SK-N-SH (cell line): ENCODE measurements at places on chromosomes 5 and 9.

DNA sequence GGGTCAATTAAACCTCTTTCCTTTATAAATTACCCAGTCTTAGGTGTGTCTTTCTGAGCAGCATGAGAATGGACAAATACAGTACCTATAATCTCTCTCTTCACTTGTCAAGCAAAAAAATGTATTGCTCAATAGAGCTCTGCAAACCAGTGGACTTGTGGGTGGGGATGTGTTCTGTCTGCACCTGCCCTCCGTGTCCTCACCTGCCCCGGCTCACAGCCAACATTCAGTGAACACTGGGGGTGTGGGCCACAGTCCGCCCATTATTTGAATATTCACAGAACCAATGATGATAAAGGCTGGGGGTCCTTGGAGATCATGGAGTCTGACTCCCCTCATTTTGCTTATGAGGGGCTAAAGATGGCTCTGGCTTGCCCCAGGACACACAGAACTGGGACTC is 36.9 kb upstream of the MED27 start:
- DNase-seq, result no peak

DNA sequence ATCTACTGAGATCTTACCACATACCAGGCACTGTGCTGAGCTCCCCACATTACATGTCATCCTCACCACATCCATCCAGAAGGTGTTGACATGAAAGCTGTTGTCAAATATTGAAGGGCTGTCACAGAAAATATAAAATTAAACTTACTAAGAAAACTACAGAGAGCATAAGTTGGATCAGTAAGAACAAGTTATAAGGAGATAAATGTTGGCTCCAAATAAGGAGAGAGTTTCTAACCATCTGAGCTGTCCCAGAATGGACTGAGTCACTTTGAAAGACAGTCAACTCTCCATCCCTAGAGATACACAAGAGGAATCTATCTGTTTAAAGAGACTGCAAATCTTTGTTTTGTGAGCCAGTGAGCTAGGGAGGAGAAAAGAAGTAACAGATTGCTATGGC is 169.8 kb downstream of the DRD1 start:
- no peak for DNase-seq

GRCh38 chr5:63854076-63854475 is 108.2 kb downstream of the HTR1A start:
- no peak for DNase-seq

DNA sequence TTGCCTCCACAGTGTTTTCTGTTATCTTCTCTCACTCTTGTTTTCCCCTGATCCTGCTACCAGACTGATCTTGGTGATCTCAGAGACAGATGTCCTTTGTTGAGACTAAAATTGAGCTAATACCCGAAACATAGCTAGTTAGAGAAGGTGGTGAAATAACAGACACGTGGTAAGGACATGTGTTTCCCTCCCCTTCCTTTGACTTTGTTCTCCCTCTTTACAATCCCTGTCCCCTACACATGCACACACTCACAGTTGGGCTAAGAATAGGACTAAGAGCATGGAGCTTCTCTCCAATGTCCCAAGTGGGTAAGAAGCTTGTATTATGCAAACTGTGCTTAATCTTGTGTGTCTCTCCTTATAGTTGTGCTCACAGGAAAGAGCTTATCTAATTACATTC is 1603.0 kb upstream of the C9orf72 start:
- DNase-seq, result no peak

GRCh38 chr9:98021306-98022040 is 35.1 kb upstream of the NANS start:
- peak; percentile 50 for DNase-seq

DNA sequence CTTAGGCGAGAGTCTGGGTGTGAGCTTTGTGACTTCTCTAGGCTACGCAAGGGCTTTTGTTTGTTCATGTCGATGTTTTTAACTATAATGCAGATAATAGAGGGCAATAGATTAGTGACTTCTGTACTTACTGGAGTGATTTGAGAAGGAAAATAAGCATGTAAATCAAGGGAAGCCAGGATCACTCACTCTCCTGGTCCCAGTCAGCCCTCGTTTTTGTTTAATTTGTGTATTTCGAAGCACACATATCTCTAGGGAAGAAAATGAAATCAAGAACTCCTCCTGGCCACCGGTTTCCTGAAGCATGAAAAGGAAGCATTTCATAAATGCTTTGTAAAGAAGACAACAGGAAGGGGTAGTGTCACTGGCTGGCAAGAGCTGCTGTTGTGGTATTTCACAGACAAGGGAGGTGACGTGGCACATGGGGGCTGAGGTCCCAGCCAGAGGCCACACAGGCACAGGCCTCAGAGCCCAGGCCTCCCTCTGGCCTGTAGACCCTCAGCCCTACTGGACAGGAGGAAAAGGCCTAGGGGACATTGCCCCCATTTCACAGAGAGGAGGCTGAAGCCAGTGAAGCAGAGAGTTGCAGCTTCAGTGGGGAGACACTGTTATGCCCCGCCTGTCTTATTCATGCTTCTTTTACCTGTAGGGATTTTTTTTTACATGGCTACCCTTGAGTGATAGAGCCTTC is 34.1 kb downstream of the IRF1 start:
- DNase-seq, result no peak

DNA sequence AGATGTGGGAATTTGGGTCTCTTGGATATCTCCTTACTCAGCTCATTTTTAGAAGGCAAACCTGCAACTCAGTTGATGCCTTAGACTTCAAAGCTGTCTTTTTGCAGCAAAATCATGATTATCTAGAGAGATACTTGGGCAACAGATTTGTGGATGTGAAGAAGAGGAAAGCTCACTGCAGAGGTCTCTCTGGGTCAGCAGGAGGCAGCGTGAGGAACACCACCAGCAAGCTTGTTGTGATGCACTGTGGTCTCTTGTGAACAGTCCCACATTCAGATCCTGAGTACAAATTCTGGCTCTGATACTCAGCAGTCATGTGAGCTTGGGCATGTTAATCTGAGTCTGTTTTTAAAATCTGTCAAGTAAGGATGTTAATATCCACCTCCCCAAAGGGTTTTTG is 26.3 kb upstream of the DMRT3 start:
- no peak for DNase-seq

DNA sequence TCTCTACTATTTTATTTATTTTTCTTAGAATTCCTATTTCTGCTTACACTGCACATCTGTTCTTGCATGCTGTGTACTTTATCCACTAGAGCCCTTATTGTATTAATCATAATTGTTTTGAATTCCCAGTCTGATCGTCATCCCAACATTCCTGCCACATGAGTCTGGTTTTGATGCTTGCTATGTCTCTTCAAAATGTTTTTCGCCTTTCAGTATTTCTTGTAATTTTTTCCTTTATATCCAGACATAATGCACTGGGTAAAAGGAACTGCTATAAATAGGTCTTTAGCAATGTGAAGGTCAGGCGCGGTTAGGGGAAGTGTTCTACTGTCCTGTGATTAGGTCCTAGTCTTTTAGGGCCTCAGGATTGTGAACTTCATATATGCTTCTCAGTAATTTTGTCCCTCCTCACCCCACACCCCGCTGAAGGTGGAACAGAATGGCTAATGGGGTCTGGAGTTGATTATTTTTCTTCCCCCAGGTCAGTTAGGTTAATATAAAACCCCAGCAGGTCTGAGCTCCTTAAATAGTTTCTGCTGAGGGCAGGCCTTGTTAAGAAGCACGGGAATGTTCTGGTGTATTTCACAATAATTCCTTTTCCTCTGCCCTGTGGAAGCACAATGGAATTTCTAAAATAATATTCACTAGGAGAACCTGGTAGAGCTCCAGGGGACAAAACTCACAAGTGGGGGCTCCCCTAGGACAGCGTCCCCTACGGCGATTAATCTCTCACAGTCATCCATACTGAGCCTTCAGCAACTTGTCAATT is 146.6 kb upstream of the TUT7 start:
- DNase-seq, result no peak

GRCh38 chr5:33883482-33883881 is 8.3 kb downstream of the ADAMTS12 start:
- DNase-seq, result no peak

DNA sequence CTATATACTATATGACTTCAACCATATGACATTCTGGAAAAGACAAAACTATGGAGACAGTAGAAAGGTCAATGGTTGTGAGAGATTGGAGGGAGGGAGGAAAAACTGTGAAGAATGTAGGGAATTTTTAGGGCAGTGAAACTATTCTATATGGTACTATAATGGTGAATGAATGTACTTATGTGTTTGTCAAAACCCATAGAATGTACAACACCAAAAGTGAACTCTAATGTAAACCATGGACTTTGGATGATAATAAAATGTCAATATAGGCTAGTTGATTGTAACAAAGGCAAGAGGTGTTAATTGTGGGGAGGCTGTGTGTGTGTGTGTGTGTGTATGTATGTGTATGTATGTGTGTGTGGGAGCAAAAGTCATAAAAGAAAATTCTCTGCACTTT is 10.8 kb upstream of the STOM start:
- DNase-seq, result no peak

GRCh38 chr9:86135371-86135770 is 36.0 kb upstream of the GOLM1 start:
- DNase-seq, result no peak

- DNase-seq, result no peak
Observed at GRCh38 chr9:6984941-6985578, 227.3 kb downstream of the KDM4C start.

GRCh38 chr5:91424638-91425436 is 41.7 kb upstream of the ARRDC3 start:
- DNase-seq, result no peak

- no peak for DNase-seq
Observed at GRCh38 chr5:1298723-1299510, 4.0 kb upstream of the TERT start.

- DNase-seq, result no peak
Observed at GRCh38 chr5:17406423-17406838, 91.6 kb upstream of the TAF11L2 start.

DNA sequence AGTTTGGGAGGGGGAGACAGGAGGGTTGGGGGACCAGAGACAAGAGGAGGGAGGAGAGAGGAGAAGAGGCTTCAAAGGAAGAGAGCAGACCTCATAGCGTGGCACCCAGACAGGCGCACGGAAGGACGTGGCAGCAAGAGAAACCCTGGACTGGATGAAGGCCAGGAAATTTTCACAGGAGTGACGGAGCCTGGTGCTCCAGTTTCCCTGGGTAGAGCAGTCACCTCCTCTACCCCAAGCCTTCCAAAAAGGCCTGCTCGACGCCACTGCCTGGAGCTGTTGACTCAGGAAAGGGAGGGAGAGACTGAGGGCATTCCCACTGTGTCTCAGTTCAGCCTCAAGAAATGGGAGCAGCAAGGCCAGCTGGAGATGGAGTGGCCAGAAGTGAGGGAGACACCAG is 19.3 kb downstream of the AK8 start:
- no peak for DNase-seq

GRCh38 chr5:66947458-66947857 is 249.1 kb downstream of the CD180 start:
- DNase-seq, result no peak

DNA sequence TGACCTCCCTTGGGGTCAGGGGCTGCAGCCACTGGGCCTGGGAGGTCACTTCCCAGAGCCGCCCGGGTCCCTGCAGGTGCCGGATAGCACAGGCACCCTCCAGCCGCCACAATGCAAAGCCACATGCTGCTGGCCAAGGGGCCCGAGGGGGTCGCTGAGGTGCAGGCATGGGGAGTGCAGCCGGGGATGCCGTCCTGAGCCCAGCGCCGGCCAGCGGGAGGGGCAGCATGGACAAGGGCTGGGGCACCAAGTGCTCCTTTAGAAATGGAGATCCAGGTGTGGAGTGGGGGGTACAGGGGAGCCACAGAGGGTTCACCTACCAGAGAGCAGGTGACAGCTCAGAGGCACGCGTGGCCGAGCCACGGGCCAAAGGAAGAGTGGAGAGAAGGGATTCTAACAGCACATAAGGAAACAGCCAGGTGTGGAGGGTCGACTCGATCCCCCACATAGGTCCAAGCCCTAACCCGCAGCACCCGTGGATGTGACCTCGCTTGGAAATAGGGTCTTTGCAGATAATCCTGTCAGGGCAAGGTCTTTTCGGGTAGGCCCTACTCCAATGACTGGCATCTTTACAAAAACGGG is 24.7 kb downstream of the ZDHHC11B start:
- peak; percentile 37 for DNase-seq

- DNase-seq, result peak; percentile 76
Observed at GRCh38 chr9:113558632-113559502, 95.3 kb downstream of the RGS3 start.

DNA sequence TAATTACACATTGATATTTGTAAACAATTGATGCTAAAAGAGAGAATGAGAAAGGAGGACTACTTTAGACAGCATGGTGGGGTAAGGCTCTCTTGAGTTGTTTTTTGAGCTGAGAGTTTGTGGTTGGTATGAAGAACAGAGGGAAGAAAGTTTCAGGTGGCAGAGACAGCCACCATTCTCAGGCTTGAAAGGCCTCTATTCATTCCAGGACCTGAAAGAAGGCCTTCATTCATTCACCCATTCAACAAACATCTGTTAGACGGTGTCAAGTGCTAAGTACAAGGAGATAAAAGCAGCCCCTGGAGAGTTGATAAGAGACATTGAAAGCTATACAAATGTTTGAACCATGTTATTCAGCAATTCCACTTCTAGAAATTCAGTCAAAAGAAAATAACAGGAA is 21.7 kb upstream of the ADAM19 start:
- DNase-seq, result no peak

GRCh38 chr9:106879439-106879882 is 16.5 kb downstream of the ZNF462 start:
- DNase-seq, result no peak

DNA sequence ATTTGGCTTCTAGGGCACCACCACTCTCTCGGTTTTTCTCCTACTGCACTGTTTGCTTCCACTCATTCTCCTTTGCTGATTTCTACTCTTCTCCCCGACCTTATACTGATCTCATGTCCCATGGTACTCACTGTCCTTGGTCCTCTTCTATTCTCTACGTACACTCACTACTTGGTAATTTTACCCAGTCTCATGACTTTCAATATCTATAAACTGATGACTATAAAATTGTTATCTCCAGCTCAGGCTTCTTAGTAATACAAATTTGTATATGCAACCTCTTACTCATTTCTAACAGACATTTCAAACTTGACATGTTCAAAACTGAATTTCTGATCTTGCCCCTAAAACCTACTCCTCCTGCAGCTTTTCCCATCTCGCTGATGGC is 4.1 kb downstream of the RAPGEF6 start:
- no peak for DNase-seq

- no peak for DNase-seq
Observed at GRCh38 chr9:89213396-89213880, 34.8 kb upstream of the SHC3 start.

DNA sequence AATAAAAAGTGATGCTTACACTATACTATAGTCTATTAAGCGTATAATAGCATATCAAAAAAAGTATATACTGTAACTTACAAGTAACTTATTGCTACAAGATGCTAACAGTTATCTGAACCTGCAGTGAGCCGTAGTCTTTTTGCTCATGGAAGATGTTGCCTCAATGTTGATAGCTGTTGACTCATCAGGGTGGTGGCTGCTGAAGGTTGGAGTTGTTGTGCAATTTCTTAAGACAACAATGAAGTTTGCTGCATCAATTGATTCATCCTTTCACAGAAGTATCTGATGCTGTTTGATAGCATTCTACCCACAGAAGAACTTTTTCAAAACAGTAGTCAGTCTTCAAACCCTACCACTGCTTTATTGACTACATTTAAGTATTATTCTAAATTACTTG is 7.8 kb upstream of the C9orf40 start:
- DNase-seq, result no peak
